ENCODE measurements at places on chromosomes 4 and X.
A peak's percentile ranks its signal among the peaks of the same experiment; 100 is the strongest.

DNA sequence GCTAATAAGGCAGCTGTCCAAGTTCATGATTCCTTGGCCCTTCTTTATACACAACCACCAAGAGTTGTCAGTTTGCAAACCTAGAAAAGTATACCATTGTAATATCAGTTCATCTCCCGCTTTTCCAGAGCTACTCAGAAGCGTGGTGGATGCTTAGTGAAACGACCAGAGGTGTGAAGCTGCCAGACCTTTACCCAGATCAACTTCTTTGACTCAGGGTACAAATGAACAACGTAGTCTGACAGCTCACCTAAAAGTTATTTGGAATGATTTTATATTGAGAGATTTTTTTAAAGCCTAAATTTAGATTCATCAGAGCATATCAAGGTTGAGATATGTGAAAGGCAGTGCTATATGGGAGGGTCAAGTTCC lies 169.7 kb downstream of the CBR4 start:
- peaks cover 42% of the 10 kb centered on the region for H3K4me1 ChIP-seq
- DNase-seq = no peak
- H3K27me3 ChIP-seq = peaks cover 6% of the 10 kb centered on the region

GRCh38 chr4:94407846-94408245 lies 43.9 kb upstream of the PDLIM5 start:
- H3K27me3 ChIP-seq = peaks cover 33% of the 10 kb centered on the region
- H3K4me1 ChIP-seq = no peaks in the 10 kb centered on the region
- H3K27ac ChIP-seq = no peak overlapping the region
- DNase-seq = no peak
- H3K4me3 ChIP-seq = no peak overlapping the region

- H3K4me1 ChIP-seq = peaks cover 16% of the 10 kb centered on the region
- peaks cover 9% of the 10 kb centered on the region for H3K36me3 ChIP-seq
- no peak for DNase-seq
- H3K27ac ChIP-seq = no peak overlapping the region
These were observed 58.5 kb downstream of the HAUS3 start for GRCh38 chr4:2183394-2183793.

- H3K4me1 ChIP-seq = no peaks in the 10 kb centered on the region
- DNase-seq = no peak
- no peak overlapping the region for H3K4me3 ChIP-seq
- H3K36me3 ChIP-seq = no peaks in the 10 kb centered on the region
- H3K27me3 ChIP-seq = no peaks in the 10 kb centered on the region
These were observed 108.7 kb upstream of the PLS3 start for GRCh38 chrX:115452251-115452650.

- no peaks in the 10 kb centered on the region for H3K4me1 ChIP-seq
- no peak overlapping the region for H3K4me3 ChIP-seq
- no peak overlapping the region for H3K27ac ChIP-seq
- DNase-seq = no peak
These were observed 309.7 kb upstream of the TENM3 start for GRCh38 chr4:181933471-181933870.

- no peak overlapping the region for H3K4me3 ChIP-seq
- H3K36me3 ChIP-seq = no peaks in the 10 kb centered on the region
- H3K4me1 ChIP-seq = no peaks in the 10 kb centered on the region
- no peak for DNase-seq
- H3K27ac ChIP-seq = no peak overlapping the region
- no peaks in the 10 kb centered on the region for H3K27me3 ChIP-seq
These were observed 170.3 kb upstream of the IGFBP7 start for GRCh38 chr4:57280481-57280880.

DNA sequence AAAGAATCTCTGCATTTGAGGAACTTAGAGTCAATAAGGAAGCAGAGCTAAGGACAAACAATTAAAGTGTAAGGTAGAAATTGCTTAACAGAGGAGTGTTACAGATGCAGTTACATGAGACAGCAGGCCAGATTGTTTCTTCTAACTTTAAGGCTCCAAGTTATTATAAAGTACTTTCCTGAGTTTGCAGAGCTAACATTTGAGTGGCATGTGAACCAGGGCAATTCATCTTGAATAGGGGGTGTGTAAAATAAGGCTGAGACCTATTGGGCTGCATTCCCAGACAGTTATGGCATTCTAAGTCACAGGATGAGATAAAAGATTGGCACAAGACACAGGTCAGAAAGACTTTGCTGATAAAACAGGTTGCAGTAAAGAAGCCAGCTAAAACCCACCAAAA lies 7.6 kb upstream of the LNX1 start:
- no peaks in the 10 kb centered on the region for H3K4me1 ChIP-seq
- H3K27me3 ChIP-seq = no peaks in the 10 kb centered on the region
- no peak for DNase-seq
- no peaks in the 10 kb centered on the region for H3K36me3 ChIP-seq

GRCh38 chr4:164931551-164932324 lies 45.7 kb downstream of the TRIM61 start:
- H3K4me1 ChIP-seq = no peaks in the 10 kb centered on the region
- DNase-seq = no peak
- H3K27ac ChIP-seq = no peak overlapping the region
- H3K27me3 ChIP-seq = no peaks in the 10 kb centered on the region
- H3K36me3 ChIP-seq = no peaks in the 10 kb centered on the region

- peak overlapping the region; percentile 67 for H3K4me3 ChIP-seq
- H3K36me3 ChIP-seq = peaks cover 46% of the 10 kb centered on the region
- DNase-seq = no peak
- peak overlapping the region; percentile 87 for H3K27ac ChIP-seq
- H3K4me1 ChIP-seq = peaks cover 49% of the 10 kb centered on the region
These were observed 95.8 kb downstream of the SH3KBP1 start for GRCh38 chrX:19791562-19791961.

- no peak for DNase-seq
- H3K27ac ChIP-seq = no peak overlapping the region
- no peaks in the 10 kb centered on the region for H3K36me3 ChIP-seq
- no peaks in the 10 kb centered on the region for H3K27me3 ChIP-seq
These were observed 37.8 kb downstream of the SPCS3 start for GRCh38 chr4:176357359-176358082.

DNA sequence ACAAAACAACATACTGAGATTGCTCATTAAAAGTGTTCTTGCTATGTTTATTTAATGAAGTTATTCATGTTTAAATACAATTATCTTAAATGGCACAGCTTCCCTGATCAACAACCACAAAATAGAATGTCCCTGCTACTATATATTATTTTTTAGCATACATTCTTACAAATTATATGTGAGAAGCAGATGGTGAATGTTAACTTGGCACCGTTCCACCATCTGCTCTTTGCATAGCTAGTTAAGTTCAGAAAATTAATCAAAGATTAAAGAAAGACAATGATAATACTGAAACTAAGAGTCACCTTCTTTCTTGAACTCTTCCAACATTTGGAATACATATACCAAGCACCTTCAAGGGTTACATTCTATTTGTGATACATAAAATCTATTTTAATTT lies 94.2 kb downstream of the PPP3CA start:
- peaks cover 3% of the 10 kb centered on the region for H3K4me1 ChIP-seq
- DNase-seq = no peak
- no peak overlapping the region for H3K4me3 ChIP-seq
- H3K27ac ChIP-seq = no peak overlapping the region
- no peaks in the 10 kb centered on the region for H3K36me3 ChIP-seq
- H3K27me3 ChIP-seq = peaks cover 3% of the 10 kb centered on the region

GRCh38 chr4:172983014-172983413 lies 185.6 kb upstream of the GALNT7 start:
- H3K27ac ChIP-seq = no peak overlapping the region
- DNase-seq = no peak
- no peaks in the 10 kb centered on the region for H3K4me1 ChIP-seq
- no peaks in the 10 kb centered on the region for H3K36me3 ChIP-seq
- no peak overlapping the region for H3K4me3 ChIP-seq
- H3K27me3 ChIP-seq = peaks cover 2% of the 10 kb centered on the region

DNA sequence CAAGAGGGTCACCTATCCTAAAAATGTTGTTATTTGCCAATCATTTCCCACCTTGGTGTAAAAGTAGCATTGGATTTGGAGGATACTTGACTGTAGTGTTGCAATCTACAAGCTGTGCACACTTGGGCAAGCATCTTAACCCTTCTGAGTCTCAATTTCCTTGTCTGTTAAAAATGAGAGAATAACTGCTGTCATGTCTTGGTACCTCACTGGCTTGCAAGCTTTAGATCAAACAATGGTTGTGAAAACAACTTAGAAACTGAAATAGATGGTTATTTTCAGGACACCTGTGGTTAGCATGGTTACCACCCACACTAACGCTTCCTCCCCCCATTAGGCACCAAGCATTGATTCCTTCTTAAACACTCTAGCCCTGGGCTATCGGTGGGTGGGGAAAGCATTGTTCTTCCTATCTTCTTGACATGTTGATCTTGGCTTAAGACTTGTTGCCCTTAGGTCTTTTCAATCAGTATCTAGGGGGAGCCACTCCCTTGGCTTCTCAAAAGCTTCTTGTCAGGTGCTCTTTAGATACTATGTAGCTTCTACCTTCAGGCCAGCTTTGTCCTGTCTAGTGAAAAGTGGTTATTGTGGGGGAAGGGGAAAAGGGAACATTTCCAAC lies 10.6 kb upstream of the AMOT start:
- H3K4me1 ChIP-seq = peaks cover 26% of the 10 kb centered on the region
- peak overlapping the region; percentile 52 for H3K27ac ChIP-seq
- peak; percentile 25 for DNase-seq
- H3K27me3 ChIP-seq = peaks cover 4% of the 10 kb centered on the region

GRCh38 chr4:138555584-138555983 lies 313.4 kb upstream of the SLC7A11 start:
- no peaks in the 10 kb centered on the region for H3K27me3 ChIP-seq
- no peaks in the 10 kb centered on the region for H3K4me1 ChIP-seq
- no peak overlapping the region for H3K4me3 ChIP-seq
- DNase-seq = no peak
- no peaks in the 10 kb centered on the region for H3K36me3 ChIP-seq

DNA sequence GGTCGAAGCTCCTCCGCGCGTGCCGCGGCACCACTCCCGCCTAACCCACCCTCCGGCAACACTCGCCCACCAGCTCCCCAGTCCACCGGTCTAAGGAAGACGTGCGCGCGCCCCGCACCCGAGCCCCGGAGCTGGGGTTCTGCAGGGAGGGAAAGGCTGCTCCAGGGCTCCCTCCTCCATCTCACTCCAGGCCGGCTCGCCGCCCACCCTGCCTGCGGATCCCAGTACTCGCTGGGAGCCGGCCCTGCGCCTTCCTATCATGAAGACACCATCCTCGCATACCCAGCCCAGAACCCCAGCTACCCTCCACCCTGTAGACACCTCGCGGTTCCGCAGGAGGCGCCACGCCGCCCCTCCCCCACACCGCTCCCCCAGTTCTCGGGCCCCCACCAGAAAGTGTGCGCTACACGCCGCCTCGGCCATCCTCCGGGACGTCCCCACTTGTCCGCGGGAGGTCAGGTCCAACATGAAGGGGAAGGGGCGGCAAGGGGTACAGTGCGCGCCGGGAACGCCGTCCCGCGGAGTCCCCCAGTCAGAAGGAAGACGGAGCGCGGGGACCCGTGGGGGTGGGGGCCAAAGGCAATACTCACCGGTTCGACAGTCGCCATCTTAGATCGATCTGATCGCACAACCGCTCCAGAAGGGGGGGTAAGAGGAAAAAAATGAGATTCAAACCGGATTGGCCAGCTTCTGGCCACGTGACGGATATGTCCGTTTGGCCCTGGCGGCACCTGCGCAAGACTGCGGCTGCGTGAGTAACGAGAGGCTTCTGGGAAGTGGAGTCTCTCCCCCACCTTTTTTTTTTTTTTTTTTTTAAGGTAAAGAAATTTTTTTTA lies at the start of gene EIF4E:
Gene EIF4E (minus strand): TSS at position 629 of the 836 bp plus-strand sequence. CDS start 21 bp downstream, at position 608.
- H3K27ac ChIP-seq = peak within 1 kb of the TSS; percentile 98
- H3K36me3 ChIP-seq = peaks cover 25% of the 10 kb centered on the region
- peaks cover 22% of the 10 kb centered on the region for H3K4me1 ChIP-seq
- DNase-seq = peak; percentile 96
- H3K4me3 ChIP-seq = peak within 1 kb of the TSS; percentile 95
- H3K27me3 ChIP-seq = no peaks in the 10 kb centered on the region

GRCh38 chr4:67909905-67910584 lies 26.2 kb upstream of the TMPRSS11D start:
- H3K27ac ChIP-seq = no peak overlapping the region
- no peak for DNase-seq
- no peak overlapping the region for H3K4me3 ChIP-seq
- peaks cover 18% of the 10 kb centered on the region for H3K27me3 ChIP-seq

DNA sequence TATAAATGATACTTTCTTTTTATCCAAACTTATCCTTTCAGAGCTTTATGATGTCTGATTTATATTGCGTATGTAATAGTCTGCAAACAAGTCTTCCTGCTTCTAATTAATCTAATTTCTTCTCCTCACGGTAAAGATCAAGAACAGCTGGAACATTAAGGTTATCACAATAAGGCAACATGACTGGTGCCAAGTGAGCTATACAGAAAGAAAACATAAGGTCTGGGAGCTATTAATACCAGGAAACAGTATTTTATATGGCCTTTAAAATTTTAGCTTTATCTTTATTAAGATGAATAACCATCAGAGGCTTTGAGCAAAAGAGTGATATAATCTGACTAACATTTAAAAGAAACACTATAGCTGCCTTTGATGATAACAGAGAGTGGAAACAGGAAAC lies 28.7 kb upstream of the CABS1 start:
- H3K36me3 ChIP-seq = no peaks in the 10 kb centered on the region
- no peak overlapping the region for H3K27ac ChIP-seq
- H3K4me1 ChIP-seq = no peaks in the 10 kb centered on the region
- no peak for DNase-seq
- no peak overlapping the region for H3K4me3 ChIP-seq
- no peaks in the 10 kb centered on the region for H3K27me3 ChIP-seq

Measured in T-helper 2 cell treated with Interferon-gamma antibody and Interleukin-4, amounts not matched to agents 5 μg/mL and 100 μg/mL, for 36 hours (primary cell).